ENCODE measurements at places on chromosomes 4 and X.

- DNase-seq: no peak
Observed at GRCh38 chr4:6221301-6221850, 21.0 kb upstream of the JAKMIP1 start.

DNA sequence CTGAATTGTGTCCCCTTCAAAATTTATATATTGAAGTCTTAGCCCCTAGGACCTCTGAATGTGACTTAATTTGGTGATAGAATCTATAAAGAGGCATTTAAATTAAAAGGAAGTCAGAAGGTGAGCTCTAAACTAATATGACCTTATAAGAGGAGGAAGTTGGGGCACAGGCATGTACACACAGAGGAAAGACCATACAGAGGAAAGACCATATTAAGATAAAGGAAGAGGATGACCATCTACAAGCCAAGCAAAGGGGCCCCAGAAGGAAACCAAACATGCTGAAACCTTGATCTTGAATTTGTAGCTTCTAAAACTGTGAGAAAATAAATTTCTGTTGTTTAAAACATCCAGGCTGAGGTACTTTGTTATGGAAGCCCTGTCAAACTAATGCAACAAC is 26.9 kb upstream of the CYBB start:
- no peak for DNase-seq

- DNase-seq: peak; percentile 7
Observed at GRCh38 chr4:61511716-61512488, 311.8 kb downstream of the ADGRL3 start.

DNA sequence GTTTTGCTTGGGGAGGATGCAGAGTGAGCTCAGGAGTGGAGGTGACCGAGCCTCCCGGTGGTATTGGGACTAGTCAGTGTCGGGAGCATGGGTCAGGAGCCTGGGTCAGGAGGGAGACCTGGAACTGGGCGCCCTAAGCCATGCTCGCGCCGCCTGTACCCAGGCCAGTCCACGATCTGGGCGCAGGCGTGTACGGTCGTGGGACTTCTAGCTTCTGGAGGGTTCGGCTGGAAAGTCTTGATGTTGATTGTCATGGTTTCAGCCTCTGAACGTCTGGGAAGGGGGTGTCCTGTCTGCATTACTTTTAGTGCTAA is 244 bp downstream of the EIF2S3 start:
- no peak for DNase-seq

GRCh38 chr4:140603286-140603685 is 34.5 kb upstream of the UCP1 start:
- no peak for DNase-seq

- DNase-seq: peak; percentile 11
Observed at GRCh38 chrX:132426695-132427281, 62.0 kb downstream of the MBNL3 start.

GRCh38 chr4:113951263-113951662 is 28.2 kb downstream of the ARSJ start:
- DNase-seq: peak; percentile 39

DNA sequence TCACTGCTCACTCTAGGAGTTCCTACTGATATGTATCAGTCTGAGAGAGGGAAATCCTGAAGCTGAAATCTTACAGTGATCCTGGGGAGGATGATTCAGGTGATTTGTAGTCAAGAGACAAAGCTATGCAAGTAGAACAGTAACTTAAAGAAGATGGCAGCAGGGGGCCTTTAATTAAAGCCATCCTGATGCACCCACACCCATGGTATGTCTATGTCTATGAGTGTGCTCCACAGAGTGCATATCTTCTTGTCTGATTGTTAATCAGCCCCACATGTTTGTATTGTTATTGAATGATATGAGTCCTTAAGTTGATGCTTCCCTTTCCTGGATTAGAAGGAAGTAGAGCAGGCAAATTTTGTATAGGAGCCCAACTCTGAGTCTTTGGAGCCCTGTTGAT is 78.8 kb downstream of the NHS start:
- no peak for DNase-seq

- DNase-seq: no peak
Observed at GRCh38 chr4:84317513-84317912, 181.6 kb downstream of the NKX6-1 start.

GRCh38 chrX:11664211-11665167 is 1.2 kb downstream of the ARHGAP6 start:
- DNase-seq: peak; percentile 10

- DNase-seq: no peak
Observed at GRCh38 chr4:95232358-95233156, 316.2 kb downstream of the UNC5C start.

- DNase-seq: no peak
Observed at GRCh38 chr4:73066928-73067327, 2.6 kb downstream of the COX18 start.

DNA sequence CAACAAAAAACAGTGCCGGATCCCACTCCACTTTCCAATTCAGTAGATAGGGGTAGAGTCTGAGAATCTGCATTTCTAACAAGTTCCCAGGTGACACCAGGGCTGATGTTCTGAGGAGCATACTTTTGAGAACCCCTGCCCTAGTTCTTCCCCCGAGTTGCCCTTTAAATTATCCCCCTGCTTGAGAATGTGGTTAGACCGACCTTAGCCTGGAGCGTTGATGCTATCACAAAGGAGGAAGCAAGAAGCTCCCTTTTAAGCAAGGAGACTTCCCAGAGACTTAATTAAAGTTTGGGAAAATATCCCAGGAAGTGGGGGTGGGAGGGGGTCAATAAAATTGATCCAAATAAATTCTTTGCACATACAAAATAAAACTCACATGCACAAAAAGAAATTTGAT is 485.9 kb downstream of the SMARCA1 start:
- no peak for DNase-seq

- no peak for DNase-seq
Observed at GRCh38 chrX:144566592-144566991, 680.7 kb upstream of the SPANXN1 start.

- DNase-seq: no peak
Observed at GRCh38 chr4:125550769-125551168, 236.0 kb downstream of the FAT4 start.

DNA sequence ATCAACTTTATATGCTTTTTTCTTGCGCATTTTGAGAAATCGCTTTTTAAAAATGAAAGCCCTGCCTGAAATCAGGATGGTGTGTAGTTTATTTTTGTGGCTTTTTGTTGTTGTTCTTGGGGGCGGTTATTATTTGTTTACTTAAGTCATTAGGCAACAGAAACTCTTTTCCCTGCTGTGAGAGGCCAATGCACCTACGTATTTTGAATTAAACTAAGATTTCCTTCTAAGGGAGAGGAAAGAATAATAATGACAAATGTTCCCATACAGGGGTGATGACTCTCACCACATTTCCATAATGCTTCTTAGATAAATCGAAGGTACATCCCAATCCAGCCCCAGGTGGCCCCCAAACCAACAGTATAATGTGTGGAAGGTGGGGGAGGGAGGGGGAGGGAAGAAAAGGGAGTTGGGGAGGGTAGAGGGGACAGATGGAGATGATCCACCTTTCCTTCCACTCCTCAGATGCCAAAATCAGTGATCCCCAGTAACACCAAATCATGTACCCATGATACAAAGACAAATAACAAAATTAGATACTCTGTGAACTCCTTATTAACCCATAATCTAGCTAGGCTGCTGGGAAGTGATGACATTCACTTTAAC is 39.6 kb downstream of the ZNF827 start:
- no peak for DNase-seq

- no peak for DNase-seq
Observed at GRCh38 chrX:140389331-140389730, 115.5 kb downstream of the SOX3 start.

- no peak for DNase-seq
Observed at GRCh38 chrX:1493412-1493811, 40.7 kb upstream of the ASMTL start.

- no peak for DNase-seq
Observed at GRCh38 chr4:1723131-1723801, 1.9 kb downstream of the TACC3 start.

DNA sequence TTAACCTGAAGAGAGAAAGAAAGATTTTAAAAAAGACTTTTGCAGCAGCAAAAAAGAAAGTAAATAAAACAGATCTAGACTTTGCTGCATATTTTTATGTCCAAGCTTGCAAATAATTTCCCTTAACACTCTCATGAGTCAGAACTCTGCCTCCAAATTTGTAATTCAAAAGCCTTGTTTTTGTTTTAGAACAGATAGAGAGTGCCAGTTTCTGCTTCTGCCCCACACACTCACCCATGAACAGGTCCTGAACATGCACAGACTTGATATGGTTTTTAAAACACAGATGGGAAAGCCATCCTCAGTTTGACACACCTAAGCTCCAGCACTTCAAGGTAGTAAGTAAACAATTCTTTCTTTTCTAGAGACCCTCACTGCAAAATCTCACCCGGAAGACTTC is 39.7 kb upstream of the VCX3B start:
- DNase-seq: no peak
